Substantia nigra (tissue), 51 donors: ENCODE measurements at places on chromosomes 4 and X.

- DNase-seq: no peak
Observed at GRCh38 chr4:138112389-138112788, 129.8 kb downstream of the SLC7A11 start.

GRCh38 chr4:54961357-54961975 is 163.9 kb downstream of the KDR start:
- DNase-seq: no peak

DNA sequence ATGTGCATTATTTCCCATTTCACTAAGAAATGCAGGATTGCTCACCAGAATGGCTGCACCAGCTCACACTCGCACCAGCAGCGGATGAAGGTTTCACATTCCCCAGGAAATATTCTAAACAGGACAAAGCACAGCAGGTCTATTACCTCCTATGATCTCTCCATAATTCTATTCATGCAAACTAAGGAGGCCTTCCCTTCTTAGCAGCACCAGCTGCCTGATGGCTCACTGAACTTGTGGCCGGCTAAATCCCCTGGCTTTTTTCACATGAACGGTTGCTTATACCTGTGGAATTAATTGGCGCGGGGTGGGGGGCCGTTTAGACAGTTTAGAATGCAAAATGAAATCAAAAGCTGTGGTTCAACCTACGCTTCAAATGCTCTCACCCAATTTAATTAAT is 73.5 kb upstream of the SRD5A3 start:
- DNase-seq: no peak

- no peak for DNase-seq
Observed at GRCh38 chrX:119617517-119618164, 11.4 kb upstream of the NKRF start.

GRCh38 chrX:109890910-109891502 is 111.9 kb upstream of the TMEM164 start:
- no peak for DNase-seq

GRCh38 chr4:87410679-87411078 is 11.7 kb upstream of the NUDT9 start:
- DNase-seq: no peak

DNA sequence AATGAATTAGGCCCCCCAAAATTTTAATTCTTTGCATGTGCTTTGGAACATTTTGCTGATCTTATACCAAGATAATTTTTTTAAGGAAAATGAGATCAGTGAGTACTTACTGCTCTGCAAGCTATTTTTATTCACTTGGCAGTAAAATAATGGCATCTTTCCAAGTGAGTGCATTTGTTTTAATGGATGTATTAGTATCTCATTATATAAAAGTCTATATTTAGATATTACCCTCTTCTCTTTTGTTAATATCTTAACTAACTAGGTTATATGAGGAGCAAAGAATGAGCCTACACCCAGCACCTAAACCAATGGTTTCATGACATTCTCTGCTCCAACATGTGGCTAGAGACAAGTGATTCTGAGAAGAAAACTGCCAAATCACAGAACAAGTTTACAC is 21.1 kb upstream of the ARAF start:
- DNase-seq: no peak

GRCh38 chrX:21949689-21950088 is 9.2 kb downstream of the SMS start:
- no peak for DNase-seq

- no peak for DNase-seq
Observed at GRCh38 chrX:39676434-39676833, 421.3 kb downstream of the BCOR start.

GRCh38 chr4:92992758-92993157 is 689.0 kb downstream of the GRID2 start:
- DNase-seq: no peak

DNA sequence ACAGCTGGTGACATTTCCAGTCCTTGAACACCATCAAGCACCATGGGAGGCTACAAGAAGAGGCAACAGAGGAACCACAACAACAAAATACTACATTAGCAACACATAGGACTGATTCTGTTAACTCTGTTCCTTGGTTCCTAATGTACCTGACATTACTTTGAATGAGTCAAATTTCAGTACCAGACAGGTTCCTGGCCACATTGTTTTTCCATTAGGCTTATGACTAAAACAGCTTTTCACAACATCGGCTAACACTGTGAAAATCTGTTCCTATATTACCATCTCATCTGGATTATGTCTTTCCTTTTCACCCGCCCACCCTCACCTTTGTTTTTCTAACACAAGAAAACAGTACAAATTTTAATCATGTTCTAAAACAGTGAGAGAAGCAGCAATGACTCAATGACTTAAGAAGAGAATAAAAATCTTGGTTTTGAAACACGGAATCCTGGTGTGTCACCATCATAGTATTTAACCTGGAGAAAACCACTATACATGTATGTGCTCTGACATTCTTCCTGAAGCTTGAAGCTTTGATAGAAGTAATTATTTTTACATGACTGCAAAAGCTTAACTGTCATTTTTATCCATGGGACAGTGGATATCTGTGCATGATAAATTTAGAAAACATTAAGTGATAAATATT is 143.9 kb downstream of the SCFD2 start:
- DNase-seq: no peak

- no peak for DNase-seq
Observed at GRCh38 chr4:155033604-155034003, 174.8 kb upstream of the NPY2R start.

GRCh38 chr4:141543706-141544105 is 92.7 kb upstream of the IL15 start:
- no peak for DNase-seq

GRCh38 chr4:84574069-84574720 is 8.7 kb upstream of the CDS1 start:
- no peak for DNase-seq

DNA sequence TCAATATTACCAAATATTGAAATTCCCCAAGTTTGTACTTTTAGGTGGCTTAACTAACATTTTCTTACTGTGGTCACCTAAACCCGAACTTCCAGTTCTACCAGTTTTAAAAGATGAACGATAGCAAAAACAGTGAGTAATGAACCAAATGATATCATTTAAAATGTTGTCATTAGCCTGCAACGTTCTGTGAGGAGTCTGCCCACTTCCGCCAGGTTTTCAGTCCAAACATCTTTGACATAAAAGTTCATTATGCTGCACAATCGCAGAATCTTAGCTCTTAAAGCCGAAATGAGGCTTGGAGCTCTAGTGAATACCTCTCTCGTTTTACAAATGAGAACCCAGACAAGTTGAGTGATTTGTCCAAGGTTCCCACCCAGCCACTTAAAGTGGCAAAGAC is 762 bp downstream of the PIGA start:
- DNase-seq: no peak

DNA sequence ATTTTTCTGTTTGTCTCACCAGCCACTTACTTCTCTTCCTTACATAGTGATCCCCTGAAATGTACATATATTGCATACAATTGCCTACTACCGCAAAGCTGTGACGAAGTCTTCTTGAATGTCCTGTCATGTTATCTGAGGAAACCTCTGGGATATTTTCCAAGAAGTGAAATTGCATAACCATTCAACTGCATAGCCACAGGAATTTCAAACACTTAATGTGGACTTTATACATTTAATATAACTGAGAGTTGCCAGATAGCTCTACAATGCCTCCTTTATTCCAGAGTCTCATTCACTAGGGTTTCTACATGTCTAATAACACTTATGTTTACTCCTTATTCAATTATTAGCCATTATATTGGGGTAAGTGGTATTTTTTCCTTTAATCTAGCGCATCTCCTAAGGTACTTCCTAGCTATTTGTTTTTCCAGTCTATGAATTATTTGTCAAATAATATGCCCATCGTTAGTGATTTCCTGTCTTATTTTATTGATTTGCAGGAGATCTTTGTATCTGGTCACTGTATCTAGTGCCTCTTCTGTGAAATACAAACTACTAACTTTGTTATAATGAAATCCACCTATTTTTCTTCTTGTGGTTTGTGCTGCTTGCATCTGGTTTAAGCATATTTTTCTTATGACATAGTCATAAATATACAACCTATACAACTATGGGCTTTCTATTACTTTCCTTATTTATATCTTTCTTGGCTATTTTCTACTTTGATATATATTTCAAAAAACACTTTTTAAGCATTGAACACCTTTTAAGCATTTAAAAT is 69.2 kb upstream of the GRID2 start:
- DNase-seq: no peak

DNA sequence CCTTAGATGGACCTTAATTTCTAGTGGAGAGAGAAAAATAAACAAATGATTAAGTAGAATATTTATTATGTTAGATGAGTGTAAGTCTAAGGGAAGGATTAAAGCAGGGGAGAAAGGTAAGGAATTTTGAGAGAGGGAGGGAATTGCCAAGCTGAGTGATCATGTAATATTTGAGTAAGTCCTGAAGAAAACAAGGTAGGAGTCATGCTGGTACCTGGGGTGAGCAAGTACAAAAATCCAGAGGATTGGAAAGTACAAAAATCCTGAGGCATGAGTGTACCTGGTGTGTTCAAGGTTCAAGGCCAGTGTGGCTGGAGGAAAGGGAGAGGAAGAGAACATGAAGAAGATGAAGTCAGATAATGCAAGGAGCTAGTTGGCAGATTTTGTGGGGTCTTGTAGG is 87.2 kb upstream of the MYOZ2 start:
- no peak for DNase-seq

- no peak for DNase-seq
Observed at GRCh38 chr4:30207389-30207788, 512.8 kb upstream of the PCDH7 start.

GRCh38 chr4:39324897-39325613 is 41.1 kb downstream of the RFC1 start:
- no peak for DNase-seq

DNA sequence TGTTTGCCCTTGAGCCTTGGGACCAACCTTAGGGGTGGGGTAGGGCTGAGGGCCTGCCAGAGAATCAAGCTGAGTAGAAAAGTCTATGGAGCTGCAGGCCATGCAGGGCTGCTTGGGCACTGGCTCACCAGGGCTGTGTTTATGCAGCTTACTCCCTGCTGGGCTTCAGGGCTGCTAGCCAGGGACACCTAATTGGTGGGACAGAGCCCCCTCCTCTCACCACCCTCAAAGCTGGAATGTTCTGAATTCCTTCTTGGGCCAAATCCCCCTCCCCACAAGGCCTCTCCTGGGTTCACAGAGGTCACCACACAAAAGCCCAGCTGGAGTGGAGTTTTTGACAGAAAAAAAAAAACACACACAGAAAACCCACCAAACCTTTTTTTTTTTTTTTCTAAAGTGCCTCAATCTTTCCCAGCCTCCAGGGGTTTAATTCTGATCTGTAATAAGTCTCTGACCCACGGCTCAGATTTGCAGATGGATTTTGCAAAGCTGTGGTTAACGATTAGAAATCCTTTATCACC is at the start of gene CLDN2:
Gene CLDN2, plus strand, starts transcription at position 471 of the 521 bp plus-strand sequence. CDS start 7,827 bp downstream, outside the sequence.
- no peak for DNase-seq

DNA sequence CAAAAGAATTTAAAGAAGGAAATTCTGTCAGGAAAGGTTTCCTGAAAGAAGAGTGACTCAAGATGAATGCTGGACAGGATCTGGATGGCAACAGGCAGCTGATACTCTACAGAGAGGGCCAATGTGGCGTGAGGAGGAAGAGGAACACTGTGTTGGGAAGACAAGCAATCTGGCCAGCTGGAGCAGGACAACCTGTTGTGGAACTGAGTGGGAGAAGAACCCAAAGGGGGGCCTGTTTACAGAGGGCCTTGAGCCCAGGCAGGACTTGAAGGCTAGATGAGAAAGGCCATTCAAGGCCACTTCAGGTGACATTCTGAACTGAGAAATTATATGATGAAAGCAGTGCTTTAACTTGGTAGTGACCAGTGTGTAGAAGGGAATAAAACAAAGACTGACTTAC is 8.5 kb downstream of the OTUD4 start:
- DNase-seq: no peak

DNA sequence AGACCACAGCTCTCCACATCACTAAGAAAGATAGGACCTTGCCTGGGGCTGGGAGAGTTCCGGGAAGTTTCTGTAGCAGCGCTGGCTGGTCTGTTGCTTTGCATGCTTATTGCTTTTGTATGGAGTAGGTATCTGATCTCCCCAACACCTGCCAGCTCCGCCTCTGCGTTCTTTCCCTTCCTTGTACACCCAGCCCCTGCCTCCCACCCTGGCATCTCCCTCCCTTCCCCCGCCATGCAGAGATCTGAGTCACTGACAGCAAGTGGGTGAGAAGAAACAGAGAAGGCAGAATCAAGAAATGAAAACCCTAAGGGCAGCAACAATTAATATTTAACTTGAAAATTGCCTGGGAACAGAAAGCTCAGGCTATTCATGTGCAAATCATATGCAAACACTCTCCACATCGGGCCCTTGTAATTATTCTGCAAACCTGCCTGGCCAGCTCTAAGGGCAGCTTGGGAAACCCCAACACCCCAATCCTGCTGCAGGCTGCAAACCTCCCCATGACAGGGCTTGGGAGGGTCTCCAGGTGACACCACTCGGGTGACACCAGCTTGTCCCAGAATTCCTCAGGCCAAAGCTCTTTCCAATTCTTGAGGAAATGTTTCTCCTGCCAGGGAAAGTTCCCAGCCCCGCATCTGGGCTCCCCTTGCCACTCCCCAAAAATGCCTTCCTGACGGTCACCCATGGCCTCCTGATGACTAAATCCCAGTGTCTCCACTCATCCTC is 257.2 kb downstream of the FBXW7 start:
- no peak for DNase-seq

DNA sequence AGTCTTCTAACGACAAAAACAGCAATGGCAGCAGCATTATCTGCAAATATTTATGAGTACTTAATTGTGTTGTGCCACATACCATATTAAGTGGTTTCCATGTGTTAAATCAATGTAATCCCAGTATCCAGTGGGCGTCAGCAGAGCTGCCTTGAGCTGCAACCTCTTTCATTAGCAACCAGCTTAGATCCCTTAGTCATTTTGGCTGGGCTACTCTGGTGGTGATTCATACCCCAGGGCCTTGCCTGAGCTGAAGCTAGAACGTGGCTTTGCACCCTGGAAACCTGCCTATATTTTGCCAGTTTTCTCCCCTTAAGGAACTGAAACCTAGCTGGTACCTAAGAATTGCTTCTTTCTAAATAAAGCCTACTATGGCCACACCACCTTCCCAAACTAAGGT is 474.3 kb upstream of the FTHL17 start:
- no peak for DNase-seq

DNA sequence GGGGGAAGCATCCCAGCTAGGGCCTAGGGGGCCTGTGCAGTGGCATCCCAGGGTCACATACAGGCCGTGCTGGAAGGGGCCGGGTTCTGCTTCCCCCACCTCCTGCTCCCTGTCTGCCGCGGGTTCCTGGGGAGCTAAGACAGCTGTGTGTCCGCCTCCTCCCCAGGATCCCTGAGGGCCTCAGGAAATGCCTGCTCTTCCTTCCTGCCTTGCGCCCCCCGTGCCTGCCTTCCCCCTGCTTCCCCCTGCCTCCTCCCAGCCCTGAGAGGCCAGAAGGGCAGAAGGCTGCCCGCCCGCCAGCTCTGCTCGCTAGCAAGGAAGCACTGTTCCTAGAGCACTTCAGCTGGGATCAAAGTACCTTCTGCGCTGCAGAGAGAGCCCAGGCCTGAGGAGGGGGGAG is 2.9 kb upstream of the BGN start:
- no peak for DNase-seq

GRCh38 chrX:51336584-51336983 is 4.0 kb downstream of the NUDT10 start:
- no peak for DNase-seq
